ENCODE measurements at places on chromosomes 11 and 22. TPM values are rescaled to one million over a fixed set of nuclear protein-coding genes. Genes with fewer than 3 reads are reported as not detected.

- no peak for DNase-seq
These were observed 10.9 kb downstream of the ACO2 start for GRCh38 chr22:41479671-41480396.

DNA sequence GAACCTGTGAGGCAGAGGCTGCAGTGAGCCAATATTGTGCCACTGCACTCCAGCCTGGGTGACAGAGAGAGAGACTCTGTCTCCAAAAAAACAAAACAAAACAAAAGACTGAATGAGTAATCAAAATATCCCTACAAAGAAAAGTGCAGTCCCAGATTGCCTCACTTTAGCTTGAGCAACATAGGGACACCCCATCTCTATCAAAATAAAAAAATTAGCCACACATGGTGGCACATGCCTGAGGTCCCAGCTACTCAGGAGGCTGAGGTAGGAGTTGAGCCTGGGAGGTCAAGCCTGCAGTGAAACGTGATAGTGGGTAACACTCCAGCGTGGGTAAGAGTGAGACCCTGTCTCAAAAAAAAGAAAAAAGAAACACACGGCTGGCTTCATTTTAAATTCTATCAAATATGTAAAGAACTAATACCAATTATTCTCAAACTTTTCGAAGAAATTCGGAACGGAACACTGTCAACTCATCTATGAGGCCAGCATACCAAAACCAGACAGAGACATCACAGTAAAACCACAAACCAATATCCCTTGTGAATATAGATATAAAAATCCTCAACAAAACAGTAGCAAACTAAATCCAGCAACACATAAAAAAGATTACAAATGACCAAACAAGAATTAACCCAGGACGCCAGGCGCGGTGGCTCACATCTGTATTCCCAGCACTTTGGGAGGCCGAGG lies 12.9 kb downstream of the CHEK2 start:
- DNase-seq = no peak

GRCh38 chr11:130171534-130171933 lies 12.0 kb downstream of the ST14 start:
- no peak for DNase-seq

SULT4A1 gene
- 0.45 TPM for total RNA-seq

CEP126 gene
- total RNA-seq = 1.0 TPM

SCN2B gene
- total RNA-seq = 19.6 TPM

GP1BB gene
- total RNA-seq = not detected

MSANTD2 gene
- 3.4 TPM for total RNA-seq
